Mesendoderm (in vitro differentiated cells): ENCODE measurements at places on chromosomes 4 and X.

- DNase-seq: no peak
Observed at GRCh38 chr4:184978211-184978610, 40.1 kb upstream of the HELT start.

DNA sequence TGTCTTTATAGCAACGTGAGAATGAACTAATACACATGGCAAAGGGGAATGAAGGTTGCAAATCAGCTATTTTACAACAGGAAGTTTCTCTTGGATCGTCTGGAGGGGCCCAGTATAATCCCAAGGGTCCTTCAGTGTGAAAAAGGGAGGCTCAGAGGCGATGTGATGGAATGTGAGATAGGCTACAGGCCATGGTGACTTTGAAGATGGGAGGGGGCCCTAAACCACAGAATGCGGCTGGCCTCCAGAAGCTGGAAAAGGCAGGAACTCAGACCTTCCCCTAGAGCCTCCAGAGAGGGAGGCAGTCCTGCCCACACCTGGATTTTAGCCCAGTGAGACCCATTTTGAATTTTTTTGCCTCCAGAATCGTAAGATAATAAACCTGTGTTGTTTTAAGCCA lies 69.4 kb upstream of the PGM2 start:
- DNase-seq: peak; percentile 51

DNA sequence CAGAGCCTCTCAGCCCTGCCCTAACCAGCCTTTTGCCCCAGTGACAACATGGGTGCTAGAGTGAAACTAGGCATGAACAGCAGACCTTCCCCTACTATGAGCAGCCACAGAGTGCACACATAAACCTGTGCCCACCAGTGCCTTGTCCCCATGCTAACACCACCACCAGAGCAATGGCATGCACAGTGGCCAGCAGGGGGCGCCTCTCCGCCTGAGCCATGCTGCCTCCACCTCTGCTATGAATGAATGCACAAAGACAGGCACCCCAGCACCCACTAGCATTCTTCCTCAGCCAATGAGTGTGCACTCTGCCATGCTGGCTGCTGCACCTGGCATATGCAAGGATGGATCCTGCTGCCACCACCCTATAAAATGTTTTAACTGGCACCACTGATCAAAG lies 286.9 kb upstream of the FGF16 start:
- peak; percentile 24 for DNase-seq

DNA sequence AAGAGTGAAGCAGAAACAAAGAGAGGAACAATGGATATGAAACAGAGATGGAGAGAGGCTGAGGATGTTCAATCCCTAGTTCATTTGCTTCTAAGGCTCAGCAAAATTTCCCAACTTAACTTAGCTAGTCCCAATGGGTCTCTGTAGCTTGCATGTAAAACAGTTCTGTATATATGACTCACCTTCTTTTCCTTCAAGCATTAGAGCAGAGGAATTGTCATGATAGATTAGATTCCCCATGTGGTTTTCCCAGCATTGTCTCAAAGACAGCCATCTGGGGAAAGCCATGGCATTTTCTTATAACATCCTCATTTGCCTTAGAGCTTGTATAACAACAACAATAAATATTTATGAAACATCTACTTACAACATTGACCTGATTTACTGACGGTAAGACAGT lies 93.9 kb upstream of the GATB start:
- DNase-seq: no peak

GRCh38 chr4:80180743-80181142 lies 16.6 kb upstream of the PRDM8 start:
- DNase-seq: no peak
